ENCODE measurements at places on chromosomes 6 and 20.

- DNase-seq: no peak
These were observed 2.1 kb upstream of the VSX1 start for GRCh38 chr20:25083773-25084625.

- no peak for DNase-seq
These were observed 18.1 kb downstream of the PMEPA1 start for GRCh38 chr20:57691699-57692098.

DNA sequence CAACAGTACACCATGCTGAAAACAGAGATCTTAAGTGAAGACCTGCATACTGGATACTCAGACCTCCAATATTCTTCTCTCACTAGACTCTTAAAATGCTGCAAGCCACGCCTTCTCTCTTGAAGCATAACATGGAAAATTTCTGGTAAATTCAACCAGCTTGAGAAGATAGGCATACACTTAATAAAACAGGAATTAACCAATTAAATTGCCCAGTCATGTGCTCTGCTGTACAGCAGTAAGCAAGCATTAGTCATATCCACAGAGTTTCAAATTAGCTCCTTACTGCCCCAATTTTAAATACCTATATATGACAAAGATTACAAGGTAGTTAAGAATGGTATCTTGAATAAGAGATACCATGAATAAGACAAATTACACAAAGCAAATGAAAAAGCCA is 53.8 kb downstream of the C6orf58 start:
- DNase-seq: no peak

DNA sequence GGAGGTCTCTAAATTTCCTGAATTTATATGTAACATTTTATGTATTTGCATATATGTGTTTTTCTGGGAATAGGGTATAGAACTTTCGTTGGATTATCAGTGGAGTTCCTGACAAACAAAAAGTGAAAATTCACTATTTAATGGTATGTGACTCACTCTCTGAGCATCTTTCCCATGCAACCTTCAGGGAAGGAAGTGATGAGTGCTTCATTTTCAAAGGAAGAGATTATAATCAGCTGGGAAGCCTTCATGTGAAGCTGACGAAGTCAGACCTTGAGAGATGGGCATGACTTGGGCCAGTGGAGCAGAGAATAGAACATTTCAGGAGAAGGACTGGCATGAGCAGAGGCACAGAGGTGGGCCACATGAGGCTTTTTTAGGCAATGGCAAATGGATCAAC is 72.7 kb downstream of the FAXC start:
- no peak for DNase-seq

GRCh38 chr6:11607383-11607782 is 69.8 kb downstream of the TMEM170B start:
- no peak for DNase-seq

DNA sequence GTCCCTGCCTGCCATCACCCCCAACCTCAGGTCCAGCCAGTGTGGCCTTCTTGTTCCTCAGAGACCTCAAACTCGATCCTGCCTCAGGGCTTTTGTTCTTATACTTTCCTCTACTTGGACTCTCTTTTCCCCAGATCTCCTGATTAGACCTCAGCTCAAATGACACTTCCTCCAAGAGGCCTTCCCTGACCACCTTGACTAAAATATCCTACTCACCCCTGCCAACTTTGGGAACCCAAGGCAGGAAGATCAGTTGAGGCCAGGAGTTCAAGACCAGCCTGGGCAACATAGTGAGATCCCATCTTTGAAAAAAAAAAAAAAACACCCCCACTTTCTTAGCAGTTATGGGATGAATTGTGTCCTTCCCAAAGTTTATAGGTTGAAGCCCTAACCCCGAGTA is 73.5 kb downstream of the CHMP4B start:
- no peak for DNase-seq

- no peak for DNase-seq
These were observed 50.3 kb downstream of the PLAGL1 start for GRCh38 chr6:143957679-143958274.

DNA sequence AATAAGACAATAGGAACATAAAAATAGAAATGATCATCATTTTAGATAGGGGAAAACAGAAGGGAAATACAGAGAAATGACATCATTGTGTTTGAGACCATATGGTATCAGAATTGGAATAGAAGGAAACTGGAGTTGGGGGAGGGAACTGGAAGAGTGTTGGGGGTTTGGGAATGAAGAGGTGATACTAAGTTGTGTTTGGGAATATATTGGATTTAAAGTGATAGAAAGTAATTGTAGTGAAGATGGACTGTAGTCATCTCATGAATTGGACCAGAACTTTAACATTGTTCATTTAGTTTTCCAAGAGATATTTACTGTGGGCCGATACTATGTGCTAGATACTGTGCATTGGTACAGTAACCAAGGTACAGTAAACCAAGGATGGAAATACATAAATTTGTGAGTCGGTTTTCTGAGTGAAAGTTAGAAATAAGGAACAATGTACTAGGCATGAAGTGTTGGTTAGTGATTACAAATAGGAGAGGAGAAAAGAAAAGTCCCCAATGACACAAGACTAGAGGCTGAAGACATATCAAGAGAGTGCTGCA is 32.3 kb downstream of the KCNQ5 start:
- DNase-seq: no peak

- DNase-seq: no peak
These were observed 227.6 kb downstream of the ALDH8A1 start for GRCh38 chr6:134722200-134722870.

DNA sequence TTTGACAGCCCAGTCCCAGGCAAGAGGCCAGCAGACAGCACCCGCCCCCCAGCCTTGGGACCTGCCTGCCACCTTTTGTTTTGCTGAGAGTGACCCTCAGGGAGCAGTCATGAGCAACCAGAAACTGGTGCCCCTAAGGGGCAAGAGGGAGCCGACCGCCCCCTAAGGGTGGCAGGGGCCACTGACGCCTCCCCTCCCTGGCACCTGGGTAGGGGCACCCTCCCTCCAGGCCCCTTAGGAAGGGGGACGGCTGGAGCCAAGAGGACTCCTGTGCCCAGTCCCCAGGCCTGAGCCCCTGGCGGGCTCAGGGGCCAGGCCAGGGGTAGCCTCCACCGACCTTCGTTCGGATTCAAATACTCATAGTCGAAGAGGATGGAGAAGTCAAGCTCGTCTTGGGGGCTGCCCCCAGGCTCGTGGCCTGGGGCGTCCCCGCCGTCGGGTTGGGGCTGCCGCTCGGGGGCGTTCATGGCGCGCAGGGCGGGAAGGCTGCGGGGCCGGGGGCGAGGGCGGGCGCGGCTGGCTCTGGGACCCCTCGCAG is 417 bp downstream of the NFATC2 start:
- no peak for DNase-seq

DNA sequence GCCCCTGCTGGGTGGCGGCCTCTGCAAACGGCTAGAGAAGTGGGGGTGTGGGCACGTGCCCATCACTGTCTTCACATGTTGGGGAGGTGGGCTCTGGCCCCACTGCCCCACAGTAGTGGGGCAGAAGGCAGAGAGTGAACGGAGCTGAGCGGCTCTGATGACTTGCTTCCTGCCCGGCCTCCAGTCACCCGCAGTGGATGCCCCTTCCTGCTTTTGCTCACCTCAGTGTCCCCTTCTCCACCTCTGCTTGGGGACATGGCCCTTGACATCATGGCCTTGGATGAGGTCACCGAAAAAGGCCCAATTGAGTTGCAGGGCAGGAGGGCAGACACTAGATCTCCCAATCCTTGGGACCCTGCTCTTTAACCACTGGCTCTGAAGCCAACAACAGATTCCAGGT is 40.1 kb downstream of the KCNK5 start:
- DNase-seq: no peak

DNA sequence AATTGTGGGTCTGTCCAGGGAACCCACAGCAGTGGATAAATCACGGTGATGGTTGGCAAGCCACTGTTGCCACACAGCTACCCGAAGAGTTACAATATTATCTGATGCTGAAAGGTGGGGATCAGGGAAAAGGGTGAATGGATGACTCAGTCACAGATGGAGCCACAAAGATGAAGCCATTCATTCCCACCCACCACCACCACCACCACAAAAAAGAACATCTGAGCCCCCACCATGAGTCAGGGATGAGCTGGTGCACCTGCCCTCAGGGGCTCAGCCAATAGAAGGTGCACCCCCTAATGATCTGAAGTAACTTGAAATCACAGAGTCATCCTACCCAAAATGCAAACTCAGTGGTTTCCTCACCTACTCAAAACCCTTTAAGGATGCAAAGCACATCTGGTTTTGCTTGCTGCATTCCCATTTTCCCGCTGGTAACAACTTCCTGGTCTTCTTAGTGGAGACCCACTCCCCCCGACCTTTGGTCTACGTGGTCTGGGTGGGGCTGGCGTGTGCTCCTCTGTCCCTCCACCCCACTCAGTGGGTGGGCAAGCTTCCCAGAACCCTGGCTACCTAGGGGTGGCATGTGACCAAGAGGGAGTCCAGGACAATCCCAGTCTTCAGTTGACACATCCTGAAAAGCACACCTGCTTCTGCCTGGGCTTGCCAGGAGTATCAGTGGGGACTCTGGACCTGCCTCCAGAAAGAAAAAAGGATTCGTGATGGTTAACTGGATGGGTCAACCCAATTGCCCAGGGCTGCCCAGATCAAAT is 125.5 kb downstream of the ANKRD60 start:
- no peak for DNase-seq

DNA sequence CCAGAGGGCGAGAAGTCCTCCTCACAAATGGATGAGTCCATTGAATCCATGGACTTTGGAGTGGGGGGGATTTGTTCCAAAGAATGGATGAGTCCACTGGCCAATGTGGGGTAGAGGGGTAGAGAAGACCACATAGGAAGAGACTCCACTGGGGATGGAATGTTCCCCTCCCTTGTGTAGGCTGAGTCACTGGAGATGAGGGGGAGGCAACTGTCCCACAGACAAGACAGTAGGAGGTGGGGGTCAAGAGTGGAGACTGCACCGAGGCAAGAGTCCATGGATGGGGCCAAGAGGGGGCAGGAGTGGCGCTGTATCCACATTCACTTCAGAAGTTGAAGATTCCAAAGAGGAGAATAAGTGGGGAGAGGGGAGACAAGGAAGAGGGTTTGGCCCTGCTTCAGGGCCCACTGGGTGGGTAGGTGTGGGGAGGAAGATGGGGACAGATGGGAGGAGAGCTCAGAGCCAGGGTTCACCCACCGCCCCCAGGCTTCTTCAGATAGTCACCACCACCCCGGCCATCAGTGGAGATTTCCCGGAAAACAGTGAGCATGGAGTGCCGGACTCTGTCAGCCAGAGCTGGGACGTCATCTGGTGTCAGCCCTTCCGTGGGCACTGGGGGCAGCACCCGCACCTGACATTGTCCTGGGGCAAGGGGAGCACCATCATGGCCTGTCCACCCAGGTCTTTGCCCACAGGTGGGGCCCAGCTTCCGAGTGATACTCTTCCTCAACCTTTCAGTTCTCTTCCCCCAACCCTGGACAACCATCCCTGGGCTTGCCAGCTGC is 4.6 kb downstream of the EGFL8 start:
- no peak for DNase-seq

DNA sequence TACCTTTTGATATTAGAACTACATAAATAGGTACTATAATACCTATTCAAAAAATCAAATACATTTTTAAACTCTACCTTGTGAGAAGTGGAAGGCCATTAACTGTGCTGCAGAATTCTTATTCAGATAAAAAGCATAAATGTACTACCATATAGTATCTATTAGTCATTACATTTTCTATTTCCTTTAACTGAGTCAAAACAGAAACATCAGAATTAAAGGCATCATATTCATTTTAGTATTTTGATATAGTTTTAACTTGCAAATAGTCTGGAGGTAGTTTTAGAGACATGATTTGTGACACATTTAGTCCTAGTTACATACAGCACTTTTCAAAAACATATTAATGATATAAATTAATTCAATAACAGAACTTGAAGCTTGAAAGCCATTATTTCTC is 39.9 kb upstream of the TAB2 start:
- DNase-seq: no peak

DNA sequence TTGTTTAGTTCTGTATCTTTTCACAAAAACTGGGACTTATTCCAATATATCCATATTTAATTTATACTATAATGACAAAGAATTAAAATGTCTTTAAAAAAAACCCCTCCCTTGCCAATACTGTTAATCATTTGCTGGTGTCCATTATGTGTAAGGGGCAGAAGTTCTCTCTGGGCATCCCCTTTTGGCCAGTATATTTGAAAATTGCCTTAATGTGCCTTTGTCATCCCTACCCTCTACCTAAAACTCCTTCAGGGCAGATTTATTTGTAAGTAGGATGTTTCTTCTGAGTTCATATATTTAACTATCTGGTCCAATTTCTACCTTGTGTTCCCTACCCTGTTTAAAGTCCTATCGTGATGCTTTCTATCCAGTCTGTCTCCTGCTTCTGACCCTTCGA is 62.9 kb downstream of the ARHGAP18 start:
- no peak for DNase-seq

- peak; percentile 25 for DNase-seq
These were observed 562 bp downstream of the GGT7 start for GRCh38 chr20:34871966-34872621.

DNA sequence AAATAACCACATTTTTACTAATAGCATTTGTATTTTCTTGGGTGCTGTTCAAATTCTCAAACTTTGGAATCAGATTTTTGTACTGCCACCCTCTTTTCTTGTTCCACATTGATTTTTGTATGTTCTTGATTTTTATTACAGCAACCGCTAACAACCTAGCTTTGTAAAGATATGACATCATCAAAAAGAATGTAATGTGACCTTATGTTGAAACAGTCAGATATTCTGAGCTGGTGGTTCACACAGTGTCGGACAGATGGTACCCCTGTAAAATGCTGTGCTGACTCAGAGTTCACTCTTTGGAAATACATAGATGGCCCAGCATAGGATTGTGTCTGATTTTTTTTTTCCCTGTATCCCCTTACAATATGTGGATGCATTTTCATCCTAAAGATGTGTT is 118.9 kb downstream of the QKI start:
- DNase-seq: no peak

- no peak for DNase-seq
These were observed 67.0 kb downstream of the FAM50B start for GRCh38 chr6:3916211-3916610.

DNA sequence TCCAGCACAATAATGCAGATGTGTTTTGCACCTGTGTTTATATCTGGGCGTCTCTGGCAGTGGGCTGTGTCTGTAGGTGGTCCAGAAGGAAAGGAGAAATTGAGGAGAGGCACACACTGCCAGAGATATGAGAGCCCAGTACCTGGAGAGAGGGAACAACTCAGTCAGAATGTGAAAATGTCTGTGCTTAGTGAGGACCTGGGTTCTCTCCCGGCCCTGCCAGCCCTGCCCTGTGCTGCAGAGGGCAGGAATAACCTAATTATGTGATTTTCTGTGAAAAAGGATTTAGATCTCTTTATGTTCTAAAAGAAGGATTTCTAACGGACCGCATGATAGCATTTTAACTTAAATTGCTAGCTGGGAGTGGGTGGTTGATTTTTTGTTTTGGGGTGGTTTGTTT is 8.3 kb upstream of the EXOC2 start:
- no peak for DNase-seq

DNA sequence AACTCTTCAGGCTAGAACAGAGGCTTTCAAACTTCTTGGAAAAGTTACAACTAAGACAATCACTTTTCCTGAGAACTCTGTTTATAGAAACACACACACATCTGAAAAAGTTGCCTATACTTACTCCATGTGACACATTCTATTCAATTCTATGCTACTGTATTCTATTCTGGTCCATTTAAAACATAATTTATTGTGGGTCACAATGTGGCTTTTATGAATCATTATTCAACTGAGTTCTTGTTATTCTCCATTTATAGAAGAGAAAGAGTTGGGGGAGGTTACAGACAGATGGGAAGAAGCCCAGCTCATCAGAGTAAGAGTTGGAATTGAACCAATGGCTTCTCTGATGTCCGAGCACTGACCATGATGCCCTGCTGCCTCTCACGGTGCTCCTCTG is 21.6 kb upstream of the BCAS1 start:
- no peak for DNase-seq

GRCh38 chr20:50721881-50722281 is 9.5 kb upstream of the PARD6B start:
- DNase-seq: no peak
